ENCODE measurements at places on chromosomes 2 and 18. TPM values are rescaled to one million over a fixed set of nuclear protein-coding genes. Genes with fewer than 3 reads are reported as not detected.

The GPR17 gene
- not detected for total RNA-seq

The SMARCAL1 gene
- total RNA-seq, result 50.7 TPM

The FEV gene
- not detected for total RNA-seq

The OXER1 gene
- total RNA-seq, result 3.3 TPM

The TTLL4 gene
- 30.6 TPM for total RNA-seq

The KCTD1 gene
- total RNA-seq, result 4.1 TPM

The TOGARAM2 gene
- total RNA-seq, result 0.58 TPM

The GPR55 gene
- total RNA-seq, result 4.7 TPM

The CAPN13 gene
- total RNA-seq, result not detected

The KIAA2012 gene
- not detected for total RNA-seq

The TUBA3E gene
- not detected for total RNA-seq

The TGFA gene
- total RNA-seq, result not detected

The CENPA gene
- total RNA-seq, result not detected

The ABCA12 gene
- total RNA-seq, result not detected

The ACADL gene
- total RNA-seq, result not detected

The SIX3 gene
- not detected for total RNA-seq

The ELOA2 gene
- total RNA-seq, result not detected

The CDH19 gene
- total RNA-seq, result not detected

The MATN3 gene
- not detected for total RNA-seq

The CRYGC gene
- not detected for total RNA-seq

The GRHL1 gene
- total RNA-seq, result 0.76 TPM

The CAVIN2 gene
- total RNA-seq, result not detected

The MAP3K19 gene
- not detected for total RNA-seq

The POMC gene
- total RNA-seq, result 3.4 TPM

The MAL gene
- not detected for total RNA-seq

Measured in B cell (primary cell).